Stimulated activated CD8-positive, alpha-beta memory T cell treated with anti-CD3 and anti-CD28 coated beads, Interleukin-7, amount 100 ng/mL, for 48 hours (primary cell): ENCODE measurements at places on chromosomes 6 and 20.

- DNase-seq = no peak
These were observed 450.3 kb upstream of the BTBD3 start for GRCh38 chr20:11467436-11467835.

DNA sequence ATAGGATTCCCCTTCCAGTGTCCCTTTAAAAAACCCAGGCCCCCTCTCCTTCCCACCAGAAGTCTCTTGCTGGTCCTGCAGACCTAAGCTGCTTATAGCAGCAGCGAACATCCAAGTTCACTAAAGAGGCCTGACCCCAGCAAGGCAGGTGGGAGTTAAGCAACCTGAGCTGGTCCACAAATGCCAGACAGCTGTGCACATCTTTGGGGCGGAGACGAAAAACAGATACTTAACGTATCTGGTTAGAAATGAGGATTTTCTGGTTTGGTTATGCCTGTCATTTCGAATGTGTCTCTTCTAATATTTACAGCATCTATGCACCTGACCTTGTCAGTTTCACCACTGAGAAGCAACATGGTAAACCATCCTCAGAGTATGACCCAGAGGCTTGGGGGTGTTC is 87.8 kb downstream of the SLC2A10 start:
- DNase-seq = no peak

GRCh38 chr6:132041706-132042105 is 90.5 kb upstream of the CCN2 start:
- no peak for DNase-seq

GRCh38 chr6:154388803-154389202 is 32.2 kb upstream of the IPCEF1 start:
- DNase-seq = no peak

DNA sequence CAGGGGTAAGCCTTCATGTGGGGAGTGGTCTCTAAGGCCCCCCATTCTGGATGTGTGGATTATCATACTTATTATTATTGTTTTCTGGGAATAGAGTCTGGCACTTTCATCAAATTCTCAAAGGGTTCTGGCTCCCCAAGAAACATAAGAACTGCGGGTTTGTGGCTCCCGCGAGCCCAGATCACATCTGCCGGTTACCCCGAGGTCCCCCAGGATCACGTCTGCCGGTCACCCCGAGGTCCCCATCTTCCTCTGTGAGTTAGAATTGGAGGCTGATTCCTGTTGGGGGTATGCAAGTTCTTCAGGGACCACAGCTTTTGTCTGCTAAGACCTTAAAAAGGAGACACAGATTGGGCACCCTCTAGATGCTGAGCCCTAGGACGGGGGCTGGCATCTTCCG is 116.7 kb upstream of the FRMD1 start:
- no peak for DNase-seq

DNA sequence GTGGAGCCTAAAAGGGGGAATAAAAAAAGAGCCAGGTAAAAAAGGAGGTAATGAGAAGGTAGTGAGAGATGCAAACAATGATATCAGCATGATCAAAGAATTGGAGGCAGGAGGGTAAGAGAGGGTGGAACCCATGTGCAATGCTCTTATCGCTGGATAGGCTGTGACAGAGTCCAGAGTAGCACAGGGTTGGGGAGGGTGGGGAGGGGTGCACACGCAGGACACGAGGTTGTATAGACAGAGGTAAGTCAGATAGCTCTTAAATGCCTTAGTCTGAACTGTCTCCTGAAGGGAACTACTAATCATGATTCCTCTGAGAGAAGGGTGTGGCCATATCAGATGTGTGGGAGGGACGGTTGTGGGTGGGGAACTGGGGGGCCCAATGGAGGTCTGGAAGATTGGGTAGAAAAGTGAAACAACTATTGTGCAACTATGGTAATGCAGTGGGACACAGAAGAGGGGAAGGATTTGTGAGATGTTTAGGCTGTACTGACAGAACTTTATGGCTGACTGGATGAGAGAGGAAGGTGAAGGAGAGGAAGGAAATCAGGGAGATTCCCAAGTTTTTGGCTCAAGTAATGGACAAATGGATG is 354.8 kb downstream of the BTBD9 start:
- DNase-seq = no peak

- DNase-seq = no peak
These were observed 82.9 kb upstream of the FOXP4 start for GRCh38 chr6:41463062-41463930.

GRCh38 chr6:15344192-15344519 is 98.3 kb downstream of the JARID2 start:
- DNase-seq = no peak
